ENCODE measurements at places on chromosomes 6 and 20. TPM values are rescaled to one million over a fixed set of nuclear protein-coding genes. Genes with fewer than 3 reads are reported as not detected.
A peak's percentile ranks its signal among the peaks of the same experiment; 100 is the strongest.

FLRT3 gene
- 6.2 TPM for total RNA-seq

JAG1 gene
- total RNA-seq = 97.9 TPM

HSPA12B gene
- 9.3 TPM for total RNA-seq

LST1 gene
- 9.8 TPM for total RNA-seq

DNA sequence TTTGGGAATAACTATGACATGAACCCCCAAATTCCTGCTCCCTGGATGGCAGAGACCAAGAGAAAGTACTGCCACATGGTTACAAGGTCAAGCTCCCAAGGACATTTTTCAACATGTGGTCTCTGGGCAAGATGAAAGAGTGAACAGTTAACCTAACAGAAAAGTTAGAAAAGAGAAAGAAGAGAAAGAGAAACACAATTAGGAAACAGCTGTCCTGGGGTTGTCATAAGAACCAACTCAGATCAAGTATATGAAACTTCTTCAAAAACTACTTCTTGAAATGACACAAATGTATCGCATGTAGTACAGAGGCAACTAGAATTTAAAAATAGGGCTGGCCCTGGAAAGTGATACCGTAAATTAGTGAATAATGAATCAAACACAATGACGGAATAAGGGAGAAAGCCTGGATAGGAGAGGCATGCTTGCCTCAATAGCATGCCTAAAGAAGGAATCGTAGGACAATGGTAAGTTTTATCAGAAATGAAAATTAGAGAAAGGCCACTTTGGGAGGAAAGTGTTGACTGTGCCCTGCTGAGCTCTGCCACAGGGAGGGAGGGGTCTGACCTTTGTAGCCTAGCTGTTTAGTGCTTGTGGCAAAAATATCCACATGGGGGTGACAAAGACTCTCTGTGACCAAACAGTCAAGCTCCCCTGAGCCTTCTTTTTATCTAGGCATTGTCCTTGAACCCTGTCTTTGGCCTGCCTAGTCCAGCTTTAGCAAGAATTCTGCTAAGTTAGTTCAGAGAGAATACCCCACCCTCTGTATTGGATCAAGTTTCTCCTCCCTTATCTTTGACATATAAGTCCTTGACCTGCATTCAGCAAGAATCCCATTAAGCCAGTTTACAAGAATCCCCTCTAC, 4.3 kb upstream of the DCBLD1 start:
- H3K36me3 ChIP-seq = no peaks in the 10 kb centered on the region
- H3K27ac ChIP-seq = no peak overlapping the region
- H3K27me3 ChIP-seq = no peaks in the 10 kb centered on the region
- H3K4me1 ChIP-seq = no peaks in the 10 kb centered on the region
- DNase-seq = no peak

DNA sequence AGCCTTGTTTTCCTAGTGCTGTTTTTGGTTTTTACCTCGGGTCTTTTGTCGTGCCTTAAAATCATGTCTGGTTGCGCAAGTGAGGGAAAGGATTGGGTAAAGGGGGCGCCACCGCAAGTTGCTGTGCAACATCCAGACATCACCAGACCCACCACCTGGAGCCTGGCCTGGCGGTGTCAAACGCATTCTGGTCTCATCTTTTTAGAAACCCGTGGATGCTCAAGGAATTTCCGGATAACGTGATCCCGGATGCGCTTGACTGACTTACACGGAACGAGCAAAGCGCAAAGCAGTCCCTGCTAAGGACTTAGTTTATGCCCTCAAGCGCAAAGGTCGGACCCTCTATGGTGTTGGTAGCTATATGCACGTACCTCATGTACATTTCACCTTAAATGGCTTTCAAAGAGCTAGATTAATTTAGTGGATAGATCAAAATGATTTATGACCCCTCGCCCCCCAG, 105.2 kb downstream of the OR2B2 start:
- peak overlapping the region; percentile 66 for H3K4me3 ChIP-seq
- no peak for DNase-seq
- H3K36me3 ChIP-seq = no peaks in the 10 kb centered on the region
- H3K27me3 ChIP-seq = no peaks in the 10 kb centered on the region
- no peaks in the 10 kb centered on the region for H3K4me1 ChIP-seq
- peak overlapping the region; percentile 85 for H3K27ac ChIP-seq

DNA sequence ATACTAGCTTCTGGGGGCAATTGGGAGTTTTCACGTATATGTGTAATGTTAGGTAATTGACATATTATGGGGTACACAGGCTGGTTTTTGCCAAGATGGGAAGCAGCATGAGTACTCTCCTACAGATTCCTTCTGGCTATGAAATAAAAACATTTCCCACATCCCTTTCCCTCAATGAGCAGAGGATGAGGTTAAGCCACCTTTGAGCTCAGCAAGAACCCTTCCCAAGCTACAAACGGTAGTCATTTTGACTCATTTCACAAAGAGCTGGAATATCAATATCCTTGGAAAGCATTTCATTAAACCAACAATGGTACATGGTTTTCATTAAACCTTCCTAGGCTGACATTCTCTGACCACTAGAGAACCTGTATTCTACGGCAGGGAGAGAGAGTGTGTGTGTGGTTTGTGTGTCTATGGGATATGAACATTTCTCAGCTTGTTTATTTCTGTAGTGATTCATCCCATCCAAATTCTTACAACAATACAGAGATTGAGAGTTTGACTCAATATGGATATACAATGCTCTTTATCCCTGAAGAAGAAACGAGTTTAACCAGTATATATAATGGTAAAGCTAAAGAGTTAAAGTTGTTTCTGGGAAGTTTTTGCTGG, 119.5 kb downstream of the ARHGAP18 start:
- no peaks in the 10 kb centered on the region for H3K4me1 ChIP-seq
- H3K27ac ChIP-seq = no peak overlapping the region
- DNase-seq = no peak

- DNase-seq = no peak
- H3K4me1 ChIP-seq = no peaks in the 10 kb centered on the region
- no peaks in the 10 kb centered on the region for H3K27me3 ChIP-seq
- peaks cover 3% of the 10 kb centered on the region for H3K36me3 ChIP-seq
- no peak overlapping the region for H3K4me3 ChIP-seq
Measured at GRCh38 chr6:109531446-109531845, 48.4 kb upstream of the ZBTB24 start.

DNA sequence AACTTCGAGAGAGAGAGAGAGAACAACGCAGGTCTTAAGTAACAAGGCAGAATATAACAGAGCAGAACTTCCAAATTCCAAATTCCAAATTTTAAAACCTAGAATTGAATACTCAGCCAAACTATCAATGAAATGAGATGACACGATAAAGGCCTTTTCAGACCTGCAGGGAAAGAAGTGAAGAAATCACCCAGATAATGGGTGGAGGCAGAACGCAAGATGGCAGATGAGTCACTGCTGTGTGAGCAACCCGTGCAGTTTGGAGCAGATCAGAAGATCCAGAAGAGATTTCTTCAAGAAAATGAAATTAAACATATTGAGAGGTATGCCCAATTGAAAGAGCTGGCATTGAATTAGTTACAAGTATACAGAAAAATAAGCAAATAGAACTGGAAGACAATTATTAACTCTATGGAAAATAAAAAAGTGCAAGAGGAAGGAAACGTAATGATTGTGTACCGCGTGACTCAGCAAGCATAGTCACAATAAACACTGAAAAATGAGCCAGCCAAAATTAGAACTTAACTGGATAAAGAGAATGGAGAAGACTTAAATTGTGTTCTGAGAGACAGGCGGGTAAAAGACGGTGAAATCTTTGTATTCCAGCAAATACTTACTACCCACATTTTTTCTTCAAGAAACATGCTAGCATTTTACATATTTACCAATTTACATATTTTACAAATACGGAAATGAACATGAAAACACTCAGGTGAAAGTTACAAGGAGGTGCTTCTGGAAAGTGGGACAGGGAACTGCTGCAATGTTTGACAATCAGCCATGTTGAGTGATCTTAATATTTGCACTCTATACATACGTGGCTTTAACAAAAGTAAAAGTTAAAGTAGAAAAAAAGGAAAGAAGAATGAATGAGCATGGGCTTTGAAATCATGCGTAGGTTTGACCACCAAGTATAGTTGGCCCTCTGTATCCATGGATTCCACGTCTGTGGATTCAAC, 87.9 kb upstream of the CDYL start:
- no peak overlapping the region for H3K4me3 ChIP-seq
- H3K4me1 ChIP-seq = no peaks in the 10 kb centered on the region
- H3K27ac ChIP-seq = no peak overlapping the region
- no peak for DNase-seq

All from breast epithelium (tissue), 4 donors.